ENCODE measurements at places on chromosomes 6 and 20.

- DNase-seq: no peak
These were observed 29.6 kb downstream of the PCNA start for GRCh38 chr20:5090191-5090590.

GRCh38 chr6:6920987-6921313, 186.8 kb upstream of the RREB1 start:
- no peak for DNase-seq

DNA sequence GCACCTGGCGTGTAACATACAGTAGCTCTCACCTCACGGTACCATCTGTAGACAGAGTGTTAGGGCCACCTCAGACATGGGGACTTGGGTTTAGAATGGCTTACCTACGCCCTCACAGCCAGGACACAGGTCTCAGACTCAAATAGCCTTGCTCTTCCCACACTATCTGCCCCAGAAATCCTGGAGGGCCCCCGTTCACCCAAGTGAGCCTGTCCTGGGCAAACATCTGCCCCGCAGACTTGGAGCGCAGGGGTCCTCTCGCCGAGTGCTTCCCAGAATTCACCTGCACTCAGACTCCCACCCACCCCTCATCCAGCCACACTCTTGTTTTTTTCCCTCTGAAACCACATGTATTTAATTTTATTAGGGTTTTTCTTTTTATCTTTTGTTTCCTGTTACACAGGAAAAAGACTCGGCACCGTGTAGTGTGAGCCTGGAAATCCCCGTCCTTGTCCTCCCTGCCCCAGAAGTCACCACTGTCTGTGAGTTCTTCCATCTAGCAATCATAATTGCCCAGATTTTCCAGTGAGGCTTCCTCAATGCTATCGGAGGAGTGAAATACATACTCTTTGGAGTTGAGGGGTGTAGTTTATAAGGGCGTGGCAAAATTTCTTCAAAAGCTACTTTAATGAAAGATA, 17.1 kb upstream of the MAP1LC3A start:
- no peak for DNase-seq

DNA sequence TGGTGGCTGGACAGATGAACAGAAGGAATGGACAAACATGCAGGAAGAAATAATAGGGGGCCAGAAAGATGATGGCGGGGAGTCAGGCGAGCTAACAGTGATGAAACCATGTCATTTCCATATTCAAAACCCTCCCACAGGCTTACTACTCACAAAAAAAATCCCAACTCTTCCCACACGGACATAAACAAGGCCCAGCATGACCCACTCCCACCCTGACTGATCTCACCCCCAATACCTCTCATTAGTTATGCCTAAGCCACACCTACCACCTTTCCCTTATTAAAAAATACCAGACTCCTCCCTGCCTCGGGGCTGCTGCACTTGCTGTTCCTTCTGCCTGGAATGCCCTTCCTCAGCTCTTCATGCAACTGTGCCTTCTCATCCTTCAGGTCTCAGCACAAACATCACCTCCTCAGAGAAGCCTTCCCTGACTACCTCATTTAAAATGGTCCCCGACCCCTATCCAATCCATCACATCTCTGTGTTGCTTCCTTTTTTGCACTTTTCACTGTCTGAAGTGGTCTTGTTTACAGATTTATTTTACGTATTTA, 145.8 kb downstream of the PREX1 start:
- DNase-seq: no peak

GRCh38 chr6:157513004-157513603, 132.1 kb downstream of the ZDHHC14 start:
- DNase-seq: no peak

DNA sequence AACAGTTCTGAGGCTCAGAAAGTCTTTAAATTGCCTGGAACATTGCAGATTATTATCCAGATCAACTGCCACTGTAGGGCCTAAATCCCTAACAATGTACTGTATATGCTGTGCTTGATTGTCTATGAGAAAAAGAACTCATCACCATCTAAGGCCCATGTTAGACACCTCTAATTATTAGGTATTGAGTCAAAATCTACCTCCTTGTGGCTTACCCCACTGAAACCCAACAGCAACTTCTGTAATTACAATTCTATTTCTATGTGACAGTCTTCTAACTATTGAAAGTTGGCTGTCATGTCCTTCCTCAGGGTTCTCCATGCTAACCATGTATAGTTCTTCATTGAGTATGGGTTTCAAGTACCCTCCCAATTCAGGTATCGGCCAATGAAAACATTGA, 13.9 kb downstream of the MCM9 start:
- no peak for DNase-seq

- no peak for DNase-seq
These were observed 524.2 kb downstream of the CDH26 start for GRCh38 chr20:60482221-60483008.

GRCh38 chr6:108592371-108593337, 31.9 kb downstream of the FOXO3 start:
- DNase-seq: peak; percentile 57

DNA sequence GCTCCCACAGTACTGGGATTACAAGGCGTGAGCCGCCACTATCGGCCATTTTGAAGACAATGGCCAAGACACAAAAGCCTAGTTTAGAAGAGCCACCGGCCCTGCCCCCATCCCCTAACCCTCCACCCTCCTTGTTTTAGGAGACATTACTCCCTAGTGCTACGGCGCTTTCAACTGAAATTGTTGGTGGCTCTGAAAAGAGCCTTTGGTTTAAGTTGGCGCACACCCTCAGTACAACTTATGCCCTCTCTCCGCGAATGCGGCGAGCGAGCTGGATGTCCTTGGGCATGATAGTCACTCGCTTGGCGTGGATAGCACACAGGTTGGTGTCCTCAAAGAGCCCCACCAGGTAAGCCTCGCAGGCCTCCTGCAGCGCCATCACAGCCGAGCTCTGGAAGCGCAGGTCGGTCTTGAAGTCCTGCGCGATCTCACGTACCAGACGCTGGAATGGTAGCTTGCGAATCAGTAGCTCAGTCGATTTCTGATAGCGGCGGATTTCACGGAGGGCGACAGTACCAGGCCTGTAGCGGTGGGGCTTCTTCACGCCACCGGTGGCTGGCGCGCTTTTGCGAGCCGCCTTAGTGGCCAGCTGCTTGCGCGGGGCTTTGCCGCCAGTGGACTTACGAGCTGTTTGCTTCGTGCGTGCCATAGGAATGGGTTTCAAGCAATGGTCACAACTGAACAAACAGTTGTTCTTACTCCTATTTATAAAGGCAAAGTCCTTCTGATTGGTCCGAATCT, 114.9 kb upstream of the BTN3A2 start:
- DNase-seq: no peak

GRCh38 chr20:3195590-3196237, 8.8 kb downstream of the DDRGK1 start:
- no peak for DNase-seq

GRCh38 chr20:3222635-3223600, 13.6 kb downstream of the ITPA start:
- DNase-seq: no peak

DNA sequence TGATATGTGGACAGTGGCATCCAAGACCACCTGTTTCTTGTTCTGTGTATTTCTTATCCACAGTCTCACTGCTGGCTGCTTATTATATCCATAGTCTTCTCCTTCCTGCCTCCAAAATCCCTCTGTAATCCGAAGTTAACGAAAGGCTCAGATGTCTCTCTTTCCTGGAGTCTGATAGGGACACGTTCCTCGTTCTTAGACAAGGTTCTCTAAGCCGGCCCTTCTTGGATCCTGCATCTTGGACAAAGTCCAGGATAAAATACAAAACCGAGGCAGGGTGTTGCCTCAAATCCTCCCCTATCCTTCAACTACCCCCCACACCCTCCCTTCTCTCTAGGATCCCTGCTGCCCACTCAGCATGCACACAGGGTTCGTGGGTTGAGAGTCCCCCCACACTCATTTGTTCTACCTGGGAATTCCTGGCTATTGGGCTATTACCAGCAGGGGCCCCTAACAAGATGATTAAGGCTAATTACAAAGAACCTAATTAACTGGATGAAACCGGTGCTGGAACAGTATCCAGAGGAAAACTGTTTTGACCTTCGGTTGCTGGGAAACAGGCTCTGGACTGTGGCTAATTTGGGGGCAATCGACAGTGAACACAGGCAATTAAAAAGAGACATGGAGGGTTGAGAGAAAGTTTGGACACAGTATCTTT, 32.7 kb upstream of the MRPS10 start:
- DNase-seq: no peak

- DNase-seq: no peak
These were observed 140.5 kb upstream of the ZNF217 start for GRCh38 chr20:53734006-53734688.

GRCh38 chr6:68740828-68741500, 105.9 kb downstream of the ADGRB3 start:
- DNase-seq: no peak

DNA sequence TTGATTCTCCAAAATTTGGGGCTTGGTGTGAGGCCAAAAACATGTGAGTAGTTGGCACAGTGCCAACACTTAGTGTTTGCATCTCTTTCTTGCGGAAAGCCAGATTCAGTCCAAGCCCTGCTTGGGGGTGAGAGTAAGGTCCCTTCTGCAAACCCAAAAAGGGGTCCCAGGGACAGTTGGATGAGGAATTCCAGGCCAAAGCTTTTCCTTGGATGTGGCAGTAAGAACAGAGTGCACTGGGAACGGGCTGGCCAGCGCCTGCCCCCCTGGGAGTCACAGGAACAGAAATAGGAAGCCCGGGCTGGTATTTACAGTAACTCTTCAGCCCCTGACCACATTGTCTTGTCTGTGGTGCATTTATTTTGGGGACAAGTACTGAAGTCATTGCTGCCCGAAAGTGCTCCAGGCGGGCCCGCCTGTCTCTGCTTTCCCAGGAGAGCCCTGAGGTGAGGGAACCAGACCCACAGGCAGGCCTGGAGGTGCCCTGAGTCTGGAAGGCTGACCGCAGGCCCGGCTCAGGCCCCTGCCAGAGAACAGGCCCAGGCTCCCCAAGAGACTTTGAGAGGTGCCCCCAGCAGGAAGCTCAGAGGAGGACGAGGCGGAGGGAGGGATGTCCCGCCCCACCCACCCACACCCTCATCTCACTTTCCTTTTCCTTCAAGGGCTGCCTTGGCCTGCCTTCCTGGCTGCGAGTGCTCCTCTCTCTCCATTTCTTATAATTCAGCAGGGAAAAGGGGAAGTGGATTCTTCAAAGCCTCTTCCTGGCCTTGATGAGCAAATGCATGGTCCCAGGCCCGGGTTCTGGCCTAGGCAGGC, 218.4 kb downstream of the MAFB start:
- no peak for DNase-seq

- no peak for DNase-seq
These were observed 61.4 kb downstream of the LY86 start for GRCh38 chr6:6649824-6650349.

DNA sequence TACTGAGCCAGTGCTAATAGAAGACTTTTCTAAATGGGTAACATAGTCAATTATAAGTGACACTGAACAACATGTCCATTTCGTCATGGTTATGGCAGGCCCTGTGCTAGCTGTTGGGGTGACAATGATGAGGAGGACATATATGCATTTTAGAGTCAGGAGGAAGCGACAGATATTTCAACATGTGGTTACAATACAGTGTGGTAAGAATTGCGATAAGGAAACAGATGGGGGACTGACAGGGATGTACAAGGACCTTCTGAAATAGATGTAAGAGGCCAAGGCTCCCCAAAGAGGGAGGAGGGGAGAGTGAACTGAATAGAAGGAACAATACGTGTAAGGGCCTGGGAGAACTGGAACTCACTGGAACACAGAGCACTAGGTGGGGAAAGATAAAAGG, 11.7 kb downstream of the MMP24 start:
- no peak for DNase-seq

DNA sequence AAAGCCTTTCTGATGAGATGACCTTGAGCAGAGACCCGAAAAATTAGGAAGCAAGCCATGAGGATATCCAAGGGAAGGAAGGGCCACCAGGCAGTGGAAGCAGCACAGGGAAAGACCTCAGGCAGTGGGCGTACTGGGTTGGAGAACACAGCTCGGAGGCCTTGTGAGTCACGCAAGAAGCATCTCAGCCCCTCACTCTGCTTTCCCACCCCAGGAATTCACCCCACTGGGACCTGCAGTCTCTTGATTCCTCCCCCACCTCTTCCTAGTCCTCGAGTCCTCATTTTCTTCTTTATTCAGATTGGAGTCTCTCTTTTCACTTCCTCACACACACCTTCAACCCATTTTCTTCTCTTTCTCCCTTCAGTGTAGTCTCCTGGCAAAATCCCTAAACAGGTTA, 27.0 kb downstream of the RPRD1B start:
- no peak for DNase-seq

GRCh38 chr6:111724505-111724904, 118.8 kb upstream of the TRAF3IP2 start:
- no peak for DNase-seq

DNA sequence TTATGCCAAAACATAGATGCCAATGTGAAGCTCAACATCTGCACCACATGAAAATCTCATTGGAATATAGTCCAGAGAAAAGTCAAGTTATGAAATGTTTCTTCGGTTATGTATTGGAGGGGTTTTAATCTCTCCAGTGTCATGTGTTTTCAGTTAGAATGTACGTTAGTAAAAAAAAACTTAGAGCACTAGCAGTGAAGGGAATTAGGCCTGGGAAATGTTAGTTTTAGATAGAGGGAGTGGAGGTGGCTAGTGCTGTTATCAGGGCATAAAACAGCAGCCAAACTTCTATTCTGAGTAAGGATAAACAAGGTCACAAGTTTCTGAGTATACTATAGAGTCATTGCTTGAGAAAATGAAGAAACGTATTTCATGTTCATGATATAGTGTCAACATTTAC, 42.9 kb downstream of the HDGFL1 start:
- no peak for DNase-seq

GRCh38 chr6:13710552-13711323, 897 bp downstream of the RANBP9 start:
- peak; percentile 65 for DNase-seq

DNA sequence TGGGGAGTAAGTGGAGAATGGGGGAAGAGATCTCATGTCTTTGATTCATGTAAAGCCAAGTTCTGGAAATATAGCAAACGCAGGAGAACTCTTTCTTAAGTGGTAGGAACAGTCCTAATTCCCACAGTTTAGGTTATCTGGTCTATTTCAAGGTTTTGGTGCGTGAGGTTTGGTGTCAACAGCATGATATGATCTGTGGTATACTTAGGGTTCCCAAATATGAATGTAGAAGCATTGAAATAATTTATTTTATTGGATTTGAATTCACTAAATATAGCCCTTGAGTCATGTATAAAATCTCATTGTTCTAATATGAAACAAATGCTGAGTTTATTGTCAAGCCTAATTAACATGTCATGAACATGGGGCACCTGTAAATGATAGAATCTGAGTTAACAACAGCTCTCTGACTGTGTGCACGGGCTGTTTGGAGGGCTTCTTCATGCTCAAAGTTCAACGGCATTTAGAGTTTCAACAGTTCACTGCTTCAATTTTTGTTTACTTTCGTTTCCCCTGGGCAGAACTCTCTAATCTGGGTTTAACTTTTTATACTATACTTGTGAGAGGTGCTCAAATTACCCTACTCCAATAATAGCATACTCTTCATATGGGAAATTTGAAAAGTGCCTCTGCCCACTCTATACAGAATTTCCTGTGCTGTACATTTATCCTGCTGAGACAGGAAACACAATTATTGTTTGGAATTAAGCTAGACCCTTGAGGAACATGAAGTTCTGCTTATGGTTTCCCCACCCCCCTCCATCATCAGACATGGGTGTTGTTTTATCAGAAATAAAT, 236.3 kb upstream of the ZNF217 start:
- DNase-seq: peak; percentile 70

Data from PC-9 (cell line).